ENCODE measurements at places on chromosomes 6 and 20.

GRCh38 chr6:33820243-33820642 lies 16.4 kb upstream of the MLN start:
- no peak for DNase-seq

DNA sequence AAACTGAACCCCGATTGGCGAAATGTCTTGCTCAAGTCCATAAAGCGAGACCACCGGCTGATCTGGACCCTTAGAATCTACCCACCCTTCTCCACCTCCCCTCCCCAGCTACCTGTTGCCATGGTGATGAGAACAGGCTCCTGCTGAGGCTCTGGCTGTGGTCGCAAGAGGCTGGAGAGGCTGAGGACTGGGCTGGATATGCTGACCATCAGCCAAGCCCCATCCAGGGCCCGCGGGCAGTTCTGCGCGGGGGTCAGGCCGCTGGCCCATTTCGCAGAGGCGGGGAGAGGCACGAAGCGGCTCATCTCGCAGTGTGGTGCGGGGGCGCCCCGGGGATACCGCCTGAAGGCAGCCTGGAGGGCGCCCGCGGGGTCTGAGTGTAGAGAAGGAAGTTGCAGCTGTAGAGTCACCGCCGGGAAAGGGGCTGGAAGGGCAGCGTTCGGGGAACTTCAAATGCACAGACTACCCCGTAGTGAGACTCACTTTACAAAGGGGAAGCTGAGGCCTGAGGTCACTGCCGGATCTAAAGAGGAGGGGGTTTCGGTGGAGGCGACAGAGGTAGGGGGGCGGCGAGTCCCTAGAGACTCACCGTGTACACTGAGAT lies 671 bp downstream of the TAPBP start:
- DNase-seq: peak; percentile 40

DNA sequence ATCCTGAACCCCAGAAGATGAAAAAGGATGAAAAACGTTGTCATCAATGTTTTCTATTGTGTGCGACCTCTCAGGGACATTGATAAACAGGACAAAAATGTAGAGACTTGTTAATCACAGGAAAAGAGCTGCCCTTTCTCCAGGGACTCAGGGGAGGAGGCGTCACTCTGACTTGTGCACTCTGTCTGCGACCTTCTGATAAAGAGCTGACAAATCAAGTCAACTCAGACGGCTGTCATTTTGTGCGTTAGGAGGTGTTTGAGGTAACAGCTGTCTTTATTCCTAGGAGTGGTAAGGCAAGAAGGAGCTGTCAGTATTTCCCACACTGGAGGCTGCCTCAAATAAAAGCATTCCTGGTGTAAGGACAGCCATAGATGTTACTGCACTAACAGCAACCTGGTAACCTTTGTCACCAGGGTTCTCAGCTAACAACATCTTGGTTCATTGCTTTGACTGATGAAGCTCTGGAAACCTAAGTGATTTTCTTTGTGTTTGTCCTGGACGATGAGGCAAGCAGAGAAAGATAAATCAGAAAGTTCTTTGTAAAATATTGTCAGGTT lies 38.6 kb upstream of the NXT1 start:
- no peak for DNase-seq

- DNase-seq: no peak
Observed at GRCh38 chr6:125097186-125097585, 56.4 kb upstream of the TPD52L1 start.

GRCh38 chr6:2823104-2823850 lies 18.4 kb downstream of the SERPINB1 start:
- no peak for DNase-seq

DNA sequence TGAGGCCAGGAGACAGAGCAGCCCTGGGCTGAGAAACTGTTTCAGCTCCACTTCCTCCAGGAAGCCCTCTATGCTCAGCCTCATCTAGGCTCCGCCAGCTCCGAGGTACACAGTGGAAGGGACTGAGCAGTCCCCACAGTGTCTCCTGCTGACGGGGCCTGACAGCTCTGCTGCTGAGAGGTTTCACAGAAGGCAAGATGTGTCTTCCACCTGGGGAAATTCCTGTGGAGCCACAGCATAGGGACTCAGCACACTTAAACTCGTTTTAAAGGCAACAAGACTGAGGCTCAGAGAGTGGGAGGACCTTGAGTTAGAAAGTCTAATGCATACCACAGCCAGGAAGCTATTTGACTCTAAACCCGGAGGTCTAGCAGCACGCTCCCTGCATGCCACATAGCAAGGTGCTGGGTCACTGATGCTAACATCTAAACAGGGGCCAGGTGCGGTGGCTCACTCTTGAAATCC lies 6.8 kb downstream of the ADA start:
- peak; percentile 34 for DNase-seq

GRCh38 chr6:99432877-99433276 lies 7.8 kb upstream of the PNISR start:
- DNase-seq: no peak

DNA sequence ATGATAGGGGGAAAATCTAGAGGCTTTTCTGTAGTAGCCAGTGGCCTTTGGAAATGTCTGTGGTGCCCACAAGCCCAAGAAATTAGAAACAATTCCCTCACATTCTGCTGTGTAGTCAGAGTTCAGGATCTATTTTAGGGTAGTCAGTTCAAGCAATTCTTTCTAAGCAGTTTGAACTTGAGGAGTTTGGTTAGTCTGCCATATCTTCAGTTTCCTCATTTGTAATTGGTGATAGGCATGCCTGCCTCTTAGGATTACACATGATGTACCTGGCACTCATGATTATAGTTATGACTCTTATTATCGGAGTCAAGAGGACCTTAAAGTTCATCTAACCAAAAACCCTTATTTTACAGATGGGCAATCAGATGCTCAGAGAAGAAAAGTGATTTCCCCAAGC lies 21.2 kb upstream of the MEP1A start:
- no peak for DNase-seq

DNA sequence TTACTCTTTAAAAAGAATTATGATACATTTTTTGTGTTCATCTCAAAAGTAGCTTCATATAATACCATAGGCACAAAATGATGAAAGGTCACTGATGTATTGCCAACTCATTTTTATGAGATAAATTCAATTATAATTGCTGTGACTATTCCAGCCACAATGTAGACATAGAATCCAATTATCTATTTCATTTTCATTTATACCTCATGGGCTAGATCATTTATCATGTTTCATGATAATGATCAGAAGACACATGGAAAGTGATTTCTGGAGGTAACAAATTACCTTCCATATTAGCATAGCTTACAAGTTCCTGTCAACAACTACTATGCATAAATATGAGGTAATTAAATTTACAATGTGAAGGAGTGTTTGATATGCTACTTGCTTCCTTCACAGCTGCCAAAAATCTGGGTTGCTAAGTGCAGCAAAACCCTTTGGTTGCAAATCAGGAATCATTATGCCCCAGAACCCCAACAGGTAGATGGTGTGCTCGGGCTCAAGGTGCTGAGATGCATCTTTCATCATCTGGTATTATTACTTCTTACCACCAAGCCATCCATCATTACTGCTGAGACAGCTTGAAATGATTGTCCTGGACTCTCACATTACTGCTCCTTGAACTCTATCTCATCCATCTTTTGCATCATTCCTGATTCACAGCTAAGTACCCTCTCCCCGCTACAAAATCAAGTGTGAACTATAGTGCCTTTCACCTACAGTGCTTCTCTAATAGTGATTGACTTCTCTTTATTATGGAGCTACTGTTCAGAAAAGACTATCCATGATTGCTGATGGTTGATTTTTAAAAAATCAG lies 306.0 kb upstream of the THEMIS start:
- DNase-seq: no peak

- no peak for DNase-seq
Observed at GRCh38 chr6:111114482-111114881, 27.2 kb downstream of the SLC16A10 start.

DNA sequence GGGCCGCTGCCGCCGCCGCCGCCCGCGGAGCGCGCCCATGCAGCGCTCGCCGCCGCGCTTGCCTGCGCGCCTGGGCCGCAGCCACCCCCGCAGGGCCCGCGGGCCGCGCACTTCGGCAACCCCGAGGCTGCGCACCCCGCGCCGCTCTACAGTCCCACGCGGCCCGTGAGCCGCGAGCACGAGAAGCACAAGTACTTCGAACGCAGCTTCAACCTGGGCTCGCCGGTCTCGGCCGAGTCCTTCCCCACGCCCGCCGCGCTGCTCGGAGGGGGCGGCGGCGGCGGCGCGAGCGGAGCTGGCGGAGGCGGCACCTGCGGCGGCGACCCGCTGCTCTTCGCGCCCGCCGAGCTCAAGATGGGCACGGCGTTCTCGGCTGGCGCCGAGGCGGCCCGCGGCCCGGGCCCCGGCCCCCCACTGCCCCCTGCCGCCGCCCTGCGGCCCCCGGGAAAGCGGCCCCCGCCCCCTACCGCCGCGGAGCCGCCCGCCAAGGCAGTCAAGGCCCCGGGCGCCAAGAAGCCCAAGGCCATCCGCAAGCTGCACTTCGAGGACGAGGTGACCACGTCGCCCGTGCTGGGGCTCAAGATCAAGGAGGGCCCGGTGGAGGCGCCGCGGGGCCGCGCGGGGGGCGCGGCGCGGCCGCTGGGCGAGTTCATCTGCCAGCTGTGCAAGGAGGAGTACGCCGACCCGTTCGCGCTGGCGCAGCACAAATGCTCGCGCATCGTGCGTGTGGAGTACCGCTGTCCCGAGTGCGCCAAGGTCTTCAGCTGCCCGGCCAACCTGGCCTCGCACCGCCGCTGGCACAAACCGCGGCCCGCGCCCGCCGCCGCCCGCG lies 730 bp downstream of the INSM1 start:
- no peak for DNase-seq

GRCh38 chr6:169841907-169842606 lies 90.6 kb downstream of the ERMARD start:
- no peak for DNase-seq

DNA sequence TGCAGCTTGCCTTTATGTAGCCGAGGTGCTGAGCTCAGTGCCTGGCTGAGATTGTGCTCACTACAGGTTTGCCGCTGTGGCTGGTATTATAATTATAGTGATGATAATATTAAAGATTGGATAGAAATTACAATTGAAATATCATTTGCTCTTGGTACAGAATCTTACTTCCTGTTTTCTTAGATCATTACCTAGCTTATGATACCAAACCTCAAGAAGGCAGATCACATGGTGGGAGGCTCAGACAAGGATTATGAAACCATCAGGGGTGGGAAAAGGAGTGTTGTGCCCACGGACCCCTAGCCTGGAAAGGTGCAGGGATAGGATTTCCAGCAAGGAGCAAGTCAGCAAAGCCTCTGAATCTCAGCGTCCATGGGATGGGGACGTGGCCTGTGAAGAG lies 70.6 kb downstream of the IGF2R start:
- no peak for DNase-seq

DNA sequence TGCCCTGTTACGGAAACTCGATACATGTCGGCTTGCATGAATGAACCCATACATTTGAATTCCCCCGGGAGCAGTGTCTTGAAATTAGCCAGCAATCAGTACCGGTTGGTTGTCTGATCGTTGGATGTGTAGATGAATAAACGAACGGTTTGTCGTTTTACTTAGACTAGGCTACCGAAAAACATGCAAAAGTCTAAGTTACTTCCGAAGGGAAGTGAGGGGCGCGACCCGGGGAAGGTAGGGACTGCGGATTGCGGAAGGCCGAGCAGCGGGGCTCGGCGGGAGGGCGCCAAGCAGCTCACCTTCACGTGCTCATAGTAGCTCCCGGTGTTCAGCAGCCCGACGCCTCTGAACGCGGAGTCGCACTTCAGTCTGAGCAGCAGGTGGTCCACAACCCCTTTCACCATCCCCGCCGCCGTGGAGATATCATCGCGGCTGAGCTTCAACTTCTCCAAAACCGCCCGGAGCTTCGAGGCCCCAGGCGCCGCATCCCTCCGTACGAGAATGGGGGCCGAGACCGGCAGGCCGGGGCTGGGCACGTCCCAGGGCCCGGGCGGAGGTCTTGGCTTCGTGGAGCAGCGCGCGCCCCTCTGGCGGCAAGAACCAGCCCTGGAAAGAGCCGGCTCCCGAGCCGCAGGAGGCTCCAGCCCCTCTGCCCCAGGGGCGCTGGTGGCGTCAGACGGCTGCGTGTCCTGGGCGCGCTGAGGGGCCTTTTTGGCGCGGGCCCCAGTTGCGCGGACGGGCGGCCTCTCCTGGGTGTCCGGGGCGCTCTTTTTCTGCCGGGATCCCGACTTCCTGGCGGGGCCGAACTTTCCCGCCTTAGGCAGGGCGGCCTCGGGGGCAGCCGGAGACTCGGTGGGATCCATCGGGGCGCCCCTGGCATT lies 632 bp downstream of the CGAS start:
- peak; percentile 46 for DNase-seq

- no peak for DNase-seq
Observed at GRCh38 chr6:94130478-94130877, 711.1 kb upstream of the EPHA7 start.

DNA sequence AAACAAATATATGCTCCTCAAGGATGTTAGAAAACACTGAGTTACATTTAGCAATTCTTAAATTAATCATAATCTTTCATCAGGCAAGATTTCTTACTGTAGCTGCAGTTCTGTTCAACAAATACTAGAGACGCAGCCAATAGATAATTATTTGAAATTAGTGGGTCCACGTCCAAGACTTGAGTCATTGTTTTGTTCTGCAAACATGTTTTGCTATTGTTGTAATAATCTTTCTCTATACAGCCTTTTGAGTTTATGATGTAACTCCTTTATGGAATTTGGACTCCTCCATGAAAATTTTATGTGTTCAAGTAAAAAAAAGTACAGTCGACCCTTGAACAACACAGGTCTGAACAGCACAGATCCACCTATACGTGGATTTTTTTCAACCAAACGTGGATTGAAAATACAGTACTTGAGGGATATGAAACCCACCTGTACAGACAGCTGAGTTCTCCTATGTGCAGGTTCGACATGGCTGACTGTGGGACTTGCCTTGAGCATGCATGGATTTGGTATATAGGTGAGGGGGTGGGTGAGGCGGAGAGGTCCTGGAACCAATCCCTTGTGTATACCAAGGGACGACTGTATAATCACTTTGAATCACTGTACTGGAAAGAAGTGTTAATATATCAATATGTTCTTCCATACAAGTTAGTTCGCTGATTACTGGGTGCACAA lies 41.3 kb upstream of the SLC22A16 start:
- no peak for DNase-seq

- DNase-seq: no peak
Observed at GRCh38 chr6:139068846-139069245, 40.3 kb downstream of the ABRACL start.

DNA sequence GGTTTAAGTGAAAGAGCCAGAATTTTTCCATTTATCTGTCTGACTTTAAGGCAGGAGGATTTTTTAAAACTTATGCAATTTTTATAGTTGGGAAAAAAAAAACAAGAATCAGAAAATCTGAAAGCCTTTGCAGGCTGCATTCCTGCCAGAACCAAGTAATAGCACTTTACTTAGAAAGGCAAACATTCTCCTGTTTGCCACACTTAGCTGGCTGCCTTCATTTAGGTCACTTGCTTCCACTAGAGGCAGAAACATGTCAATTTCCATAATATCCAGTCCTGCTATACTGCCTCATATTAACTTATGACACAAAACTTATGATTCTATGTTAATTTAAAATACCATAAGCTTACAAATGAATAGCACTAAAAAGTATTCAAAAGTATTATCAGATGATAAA lies 425.8 kb downstream of the FRK start:
- DNase-seq: no peak

GRCh38 chr6:152776833-152777232 lies 26.2 kb downstream of the VIP start:
- no peak for DNase-seq

Measured in stimulated activated CD4-positive, alpha-beta T cell treated with anti-CD3 and anti-CD28 coated beads, Interleukin-1b, Interleukin-23, amount 100 ng/mL, for 48 hours (primary cell).